Cerebellar nuclear complex (tissue), 1 donor: ENCODE measurements at places on chromosomes 1 and 21.

- no peak for DNase-seq
Measured at GRCh38 chr1:18012686-18013085, 94.9 kb upstream of the IGSF21 start.

GRCh38 chr1:101284622-101285218, 47.9 kb downstream of the S1PR1 start:
- DNase-seq = no peak

DNA sequence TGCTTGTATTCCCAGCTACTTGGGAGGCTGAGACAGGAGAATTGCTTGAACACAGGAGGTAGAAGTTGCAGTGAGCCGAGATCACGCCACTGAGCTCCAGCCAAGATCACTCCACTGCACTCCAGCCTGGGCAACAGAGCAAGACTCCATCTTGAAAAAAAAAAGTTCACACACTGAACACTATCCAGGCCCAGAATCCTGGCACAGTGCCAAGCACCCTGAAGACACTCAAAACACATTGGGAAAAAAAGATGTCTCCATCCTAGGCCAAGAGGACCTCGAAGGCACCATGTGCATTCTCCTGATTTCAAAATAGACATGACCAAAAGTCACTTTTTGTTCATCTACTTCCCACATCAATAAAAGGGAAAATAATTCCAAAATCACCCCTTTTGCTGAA, 38.7 kb downstream of the SLC9A1 start:
- DNase-seq = no peak

- no peak for DNase-seq
Measured at GRCh38 chr1:14529475-14529874, 69.0 kb upstream of the KAZN start.

GRCh38 chr1:44660176-44660575, 14.1 kb downstream of the TMEM53 start:
- no peak for DNase-seq

GRCh38 chr21:43813656-43813980, 24.2 kb downstream of the RRP1 start:
- DNase-seq = no peak

- no peak for DNase-seq
Measured at GRCh38 chr1:177333936-177334595, 163.3 kb downstream of the BRINP2 start.

DNA sequence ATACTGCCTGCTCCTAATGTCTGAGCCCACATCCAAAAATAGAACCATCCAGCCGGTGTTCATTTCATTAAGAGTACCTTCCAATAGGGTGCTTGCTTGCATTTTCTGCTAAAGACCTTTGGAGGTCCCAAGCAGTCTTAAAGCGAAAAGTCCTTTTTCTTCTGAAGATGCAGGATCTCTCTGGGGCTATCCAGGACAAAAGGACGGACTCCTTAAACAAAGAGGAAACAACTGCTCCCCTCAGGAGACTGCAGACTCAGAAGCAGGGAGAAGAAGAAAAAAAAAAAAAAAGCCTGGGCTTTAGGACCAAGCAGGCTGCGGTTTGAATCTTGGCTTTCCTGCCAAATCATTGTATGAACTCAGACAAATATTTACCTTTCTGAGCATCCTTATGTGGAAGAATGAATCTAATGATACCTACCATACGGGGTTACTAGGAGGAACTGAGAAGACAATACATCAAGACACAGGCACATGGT, 204.0 kb downstream of the PLPP3 start:
- no peak for DNase-seq

DNA sequence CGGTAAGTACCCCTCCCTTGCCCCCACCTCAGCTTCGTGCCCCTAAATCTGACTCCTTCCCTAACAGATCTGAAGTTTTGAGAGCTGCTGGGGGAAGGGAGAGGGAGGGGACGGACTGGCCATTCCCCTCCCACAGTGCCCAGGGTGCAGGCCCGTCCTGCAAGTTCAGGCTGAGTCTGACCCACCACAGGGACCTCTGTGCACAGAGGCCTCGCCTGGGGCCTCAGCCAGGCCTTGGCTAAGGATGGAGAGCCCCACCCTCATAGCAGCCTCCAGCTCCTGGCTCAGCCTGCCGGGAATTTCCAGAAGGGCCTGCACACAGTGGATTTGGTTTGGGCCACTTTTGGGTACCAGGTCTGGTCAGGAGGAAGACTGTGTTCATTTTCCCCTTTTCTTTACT, 31.2 kb upstream of the TNFRSF1B start:
- DNase-seq = no peak

DNA sequence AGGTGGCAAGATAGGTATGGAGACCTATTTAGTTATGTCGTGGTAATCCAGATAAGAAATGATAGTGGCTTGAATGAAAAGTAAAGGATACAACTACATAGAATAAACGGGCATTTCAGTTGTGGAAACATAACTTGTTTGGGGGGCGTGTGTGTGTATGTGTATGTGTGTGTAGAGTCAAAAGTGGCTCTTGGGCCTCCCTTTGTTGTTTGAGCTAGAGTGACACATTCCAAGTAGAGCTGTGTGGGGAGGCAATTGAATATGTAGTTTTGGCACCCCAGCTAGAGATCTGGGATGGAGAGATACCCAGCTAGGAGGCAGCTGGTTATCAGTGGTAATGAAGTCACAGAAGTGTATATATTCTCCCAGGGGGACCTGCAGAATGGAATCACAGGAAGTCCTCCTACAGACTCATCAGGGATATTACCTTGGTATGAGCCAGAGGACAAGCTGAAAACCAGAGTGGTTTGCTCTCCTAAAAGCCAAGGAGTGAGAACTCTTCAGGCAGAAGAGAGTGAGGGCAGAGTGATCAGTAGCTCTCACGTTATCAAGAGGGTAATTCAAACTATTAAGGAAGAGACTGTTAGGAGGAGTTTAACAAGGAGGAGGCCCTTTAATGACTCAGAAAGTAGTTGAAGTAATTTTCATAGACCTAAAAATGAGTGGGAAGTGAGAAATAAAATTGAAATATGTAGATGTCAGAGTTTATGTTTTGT, 5.1 kb downstream of the CR1L start:
- DNase-seq = no peak

GRCh38 chr1:152251391-152251790, 27.4 kb upstream of the HRNR start:
- no peak for DNase-seq

- no peak for DNase-seq
Measured at GRCh38 chr1:225481738-225482137, 53.9 kb upstream of the LBR start.

- DNase-seq = no peak
Measured at GRCh38 chr1:34002810-34003209, 138.9 kb downstream of the HMGB4 start.
